ENCODE measurements at places on chromosomes 7 and 10. TPM values are rescaled to one million over a fixed set of nuclear protein-coding genes. Genes with fewer than 3 reads are reported as not detected.
A peak's percentile ranks its signal among the peaks of the same experiment; 100 is the strongest.

DNA sequence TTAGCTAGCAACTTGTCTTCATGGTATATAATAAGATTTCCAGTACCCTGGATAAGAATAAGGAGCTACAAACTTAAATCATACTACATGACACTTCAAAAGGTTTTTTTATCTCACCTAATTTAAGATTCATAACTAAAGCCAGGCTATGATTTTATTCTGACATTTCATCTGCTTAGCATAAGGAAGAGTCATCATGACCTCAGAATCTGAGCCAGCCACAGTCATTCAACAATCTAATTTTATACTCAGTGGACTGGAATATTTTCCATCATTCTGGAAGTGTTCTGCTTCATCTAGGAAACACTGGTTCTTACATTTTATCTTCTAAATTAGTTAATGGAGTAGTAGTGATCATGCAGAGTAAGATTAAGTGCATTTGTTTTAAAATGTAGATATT is 102.1 kb upstream of the KCND2 start:
- no peak overlapping the region for H3K27ac ChIP-seq
- no peak overlapping the region for H3K4me3 ChIP-seq
- H3K4me1 ChIP-seq: no peaks in the 10 kb centered on the region
- no peak for DNase-seq
- no peaks in the 10 kb centered on the region for H3K36me3 ChIP-seq

GRCh38 chr7:45622058-45622457 is 47.9 kb downstream of the ADCY1 start:
- no peaks in the 10 kb centered on the region for H3K36me3 ChIP-seq
- no peak overlapping the region for H3K27ac ChIP-seq
- no peak for DNase-seq
- no peak overlapping the region for H3K4me3 ChIP-seq
- no peaks in the 10 kb centered on the region for H3K4me1 ChIP-seq
- no peaks in the 10 kb centered on the region for H3K27me3 ChIP-seq

DNA sequence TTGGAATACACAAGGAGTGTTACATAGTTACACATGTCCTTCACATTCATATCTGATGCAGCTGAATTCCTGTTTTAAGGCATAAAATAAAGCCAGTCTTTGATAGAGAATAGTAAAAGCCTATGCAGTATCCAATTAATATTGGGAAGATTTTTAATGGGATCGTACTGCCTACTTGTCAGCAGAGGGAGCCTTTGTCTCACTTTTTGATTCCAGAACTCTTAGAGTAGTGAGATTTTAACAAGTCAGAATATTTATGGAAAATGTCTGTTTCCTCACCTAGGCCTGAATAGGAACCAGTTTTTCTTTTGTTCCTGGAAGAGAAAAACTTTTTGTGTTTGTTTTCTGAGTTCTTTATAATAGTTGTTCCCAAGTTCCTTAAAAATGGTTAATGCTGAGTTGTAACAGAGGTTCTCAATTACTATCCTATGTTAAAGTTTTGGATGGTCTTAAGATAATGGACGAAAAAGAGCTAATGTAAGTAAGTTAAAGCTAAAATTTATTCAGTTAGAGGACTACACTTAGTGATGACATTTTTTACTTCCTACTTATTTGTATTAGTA is 114.0 kb downstream of the BBS9 start:
- no peaks in the 10 kb centered on the region for H3K4me1 ChIP-seq
- peak; percentile 3 for DNase-seq
- no peaks in the 10 kb centered on the region for H3K27me3 ChIP-seq
- no peak overlapping the region for H3K4me3 ChIP-seq
- no peak overlapping the region for H3K27ac ChIP-seq

- H3K36me3 ChIP-seq: no peaks in the 10 kb centered on the region
- peaks cover 4% of the 10 kb centered on the region for H3K27me3 ChIP-seq
- DNase-seq: no peak
- H3K4me1 ChIP-seq: no peaks in the 10 kb centered on the region
- no peak overlapping the region for H3K4me3 ChIP-seq
These were observed 7.1 kb downstream of the ATOH7 start for GRCh38 chr10:68224810-68225209.

- no peak for DNase-seq
- no peaks in the 10 kb centered on the region for H3K36me3 ChIP-seq
- no peak overlapping the region for H3K4me3 ChIP-seq
- no peaks in the 10 kb centered on the region for H3K4me1 ChIP-seq
These were observed 492.5 kb downstream of the ETV1 start for GRCh38 chr7:13496976-13497375.

- H3K4me3 ChIP-seq: no peak overlapping the region
- no peaks in the 10 kb centered on the region for H3K36me3 ChIP-seq
- DNase-seq: no peak
- no peaks in the 10 kb centered on the region for H3K4me1 ChIP-seq
- H3K27me3 ChIP-seq: no peaks in the 10 kb centered on the region
These were observed 24.5 kb upstream of the ZNF488 start for GRCh38 chr10:47408606-47409005.

DNA sequence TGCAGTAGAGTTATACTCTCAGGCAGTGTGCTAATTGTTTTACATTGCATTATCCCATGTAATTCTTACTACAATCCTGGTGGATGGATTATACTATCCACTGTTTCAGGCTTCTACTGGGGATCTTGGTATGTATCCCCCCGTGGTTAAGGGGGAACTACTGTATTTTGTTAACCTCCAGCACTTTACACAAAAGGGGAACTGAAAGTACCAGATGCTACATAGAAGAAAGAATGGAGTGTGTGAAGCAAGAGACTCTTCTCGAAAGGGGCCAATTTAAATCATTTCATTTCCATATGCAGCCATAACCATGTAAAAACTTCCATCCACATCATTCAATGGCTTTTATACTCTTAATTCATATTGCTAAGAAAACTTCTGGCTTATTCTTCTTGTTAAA is 69.4 kb downstream of the C1GALT1 start:
- H3K27ac ChIP-seq: peak overlapping the region; percentile 75
- H3K27me3 ChIP-seq: no peaks in the 10 kb centered on the region
- DNase-seq: peak; percentile 88
- H3K4me3 ChIP-seq: peak overlapping the region; percentile 7
- H3K36me3 ChIP-seq: no peaks in the 10 kb centered on the region
- peaks cover 37% of the 10 kb centered on the region for H3K4me1 ChIP-seq

- H3K27me3 ChIP-seq: no peaks in the 10 kb centered on the region
- H3K27ac ChIP-seq: peak overlapping the region; percentile 16
- H3K4me3 ChIP-seq: no peak overlapping the region
- no peaks in the 10 kb centered on the region for H3K36me3 ChIP-seq
- H3K4me1 ChIP-seq: peaks cover 19% of the 10 kb centered on the region
These were observed 31.0 kb upstream of the ABCB4 start for GRCh38 chr7:87506246-87507180.

GRCh38 chr10:128526791-128527375 is 400.7 kb upstream of the MKI67 start:
- H3K27me3 ChIP-seq: no peaks in the 10 kb centered on the region
- H3K4me3 ChIP-seq: no peak overlapping the region
- no peaks in the 10 kb centered on the region for H3K36me3 ChIP-seq
- no peaks in the 10 kb centered on the region for H3K4me1 ChIP-seq

DNA sequence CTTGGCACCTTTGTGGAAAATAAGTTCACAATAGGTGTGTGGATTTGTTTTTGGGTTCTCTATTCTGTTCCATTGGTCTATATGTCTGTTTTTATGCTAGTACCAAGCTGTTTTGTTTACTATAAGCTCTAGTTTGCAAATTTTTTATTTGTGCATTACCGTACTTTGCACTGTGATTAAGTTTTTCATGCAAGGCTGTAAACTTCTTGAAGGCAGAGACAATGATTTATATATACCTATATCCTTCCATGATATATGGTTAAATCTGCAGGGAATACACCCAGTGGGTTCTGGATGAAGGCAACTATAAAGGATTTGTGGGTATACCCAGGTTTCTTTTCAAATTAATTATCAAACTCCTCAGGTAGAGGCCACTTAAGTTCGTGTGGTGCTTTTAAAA is 91.8 kb upstream of the PDLIM1 start:
- no peak overlapping the region for H3K27ac ChIP-seq
- no peaks in the 10 kb centered on the region for H3K36me3 ChIP-seq
- H3K27me3 ChIP-seq: no peaks in the 10 kb centered on the region
- DNase-seq: no peak
- no peak overlapping the region for H3K4me3 ChIP-seq
- peaks cover 3% of the 10 kb centered on the region for H3K4me1 ChIP-seq

DNA sequence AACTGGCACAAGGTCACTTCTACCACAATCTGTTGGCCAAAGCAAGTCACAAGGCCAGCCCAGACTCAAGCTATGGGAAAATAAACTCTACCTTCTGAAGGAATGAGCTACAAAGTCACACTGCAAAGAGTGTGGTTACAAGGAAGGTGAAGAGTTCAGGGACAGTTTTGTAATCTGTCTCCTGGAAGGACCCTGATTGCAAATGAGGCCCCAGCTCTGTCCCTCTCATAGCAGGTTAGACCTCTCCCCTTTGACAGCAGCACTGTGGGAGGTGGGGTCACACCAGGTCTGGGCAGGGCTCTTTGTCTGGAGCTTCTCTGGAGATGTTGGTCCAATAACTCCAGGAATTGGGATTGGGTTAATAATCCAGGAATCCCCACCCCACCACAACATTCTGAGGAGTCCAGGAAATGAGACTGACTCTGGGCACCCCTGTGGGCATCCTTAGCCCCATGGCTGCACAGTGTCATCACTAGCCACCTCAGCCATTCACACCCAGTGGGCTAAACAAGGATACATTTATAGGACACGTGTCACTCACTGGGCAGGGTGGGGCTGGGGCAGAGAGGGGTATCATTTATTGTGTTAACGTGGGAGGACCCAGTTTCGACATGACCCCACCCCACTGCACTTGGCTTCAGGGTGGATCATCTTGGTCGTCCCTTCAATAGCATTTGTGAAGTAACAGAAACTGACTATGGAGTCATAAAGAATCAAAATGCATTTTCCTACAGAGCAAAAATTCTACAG is 23.7 kb upstream of the C10orf105 start:
- H3K36me3 ChIP-seq: no peaks in the 10 kb centered on the region
- no peak for DNase-seq
- H3K27me3 ChIP-seq: no peaks in the 10 kb centered on the region
- H3K4me1 ChIP-seq: peaks cover 75% of the 10 kb centered on the region

GRCh38 chr7:139059905-139060304 is 24.1 kb upstream of the ZC3HAV1L start:
- no peaks in the 10 kb centered on the region for H3K4me1 ChIP-seq
- no peak overlapping the region for H3K4me3 ChIP-seq
- H3K27ac ChIP-seq: no peak overlapping the region

- no peaks in the 10 kb centered on the region for H3K36me3 ChIP-seq
- DNase-seq: no peak
- H3K4me3 ChIP-seq: no peak overlapping the region
- H3K4me1 ChIP-seq: peaks cover 16% of the 10 kb centered on the region
- H3K27ac ChIP-seq: no peak overlapping the region
These were observed 6.6 kb downstream of the UFSP1 start for GRCh38 chr7:100882785-100883526.

- H3K4me3 ChIP-seq: no peak overlapping the region
- no peak overlapping the region for H3K27ac ChIP-seq
- no peaks in the 10 kb centered on the region for H3K27me3 ChIP-seq
- H3K4me1 ChIP-seq: no peaks in the 10 kb centered on the region
These were observed 20.5 kb downstream of the BNIP3 start for GRCh38 chr10:131961047-131961776.

DNA sequence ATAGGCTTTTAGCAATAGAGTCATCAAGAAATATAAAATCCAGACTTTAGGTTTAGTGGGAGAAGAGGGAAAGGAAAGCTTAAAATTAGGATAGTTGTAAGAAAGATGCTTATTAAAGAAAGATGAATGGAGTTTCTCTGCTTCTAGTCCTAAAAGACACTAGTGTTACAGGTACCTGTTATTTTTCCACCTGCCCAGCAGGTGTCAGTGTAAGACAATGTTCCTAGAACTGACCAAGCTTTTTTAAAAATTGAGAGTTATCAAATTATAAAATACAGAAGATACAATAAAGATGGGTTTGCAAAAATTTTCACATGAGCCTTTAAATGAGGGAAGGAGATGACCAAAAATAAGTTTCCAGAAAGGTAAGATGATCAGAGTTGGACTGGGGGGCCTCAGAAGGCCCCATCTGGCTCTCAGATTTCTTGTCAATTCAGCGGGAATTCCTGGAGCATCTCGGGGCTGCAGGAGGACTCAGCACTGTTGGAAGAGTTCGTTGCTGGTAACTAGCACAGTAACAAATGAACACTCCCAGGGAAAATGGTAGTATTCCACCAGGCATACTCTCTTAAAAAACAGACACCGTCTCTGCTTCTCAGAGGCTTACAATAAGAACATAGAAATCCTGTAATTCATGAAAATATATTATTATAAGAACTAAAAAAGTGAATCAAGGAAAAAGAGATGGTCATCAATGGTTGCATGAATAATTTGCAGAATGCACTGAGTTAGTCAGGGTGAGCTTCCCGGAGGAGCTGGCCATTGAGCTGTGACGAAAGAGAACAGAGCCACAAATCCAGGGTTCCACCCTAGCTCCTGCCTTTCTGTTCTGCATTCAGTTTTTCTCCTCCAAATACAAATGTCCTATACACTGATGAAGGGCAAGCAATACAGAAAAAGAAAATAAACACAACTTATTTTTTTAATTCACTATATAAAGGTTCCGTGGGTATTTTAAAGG is 71.8 kb upstream of the PIK3CG start:
- DNase-seq: peak; percentile 72
- H3K27me3 ChIP-seq: no peaks in the 10 kb centered on the region
- H3K4me1 ChIP-seq: no peaks in the 10 kb centered on the region

DNA sequence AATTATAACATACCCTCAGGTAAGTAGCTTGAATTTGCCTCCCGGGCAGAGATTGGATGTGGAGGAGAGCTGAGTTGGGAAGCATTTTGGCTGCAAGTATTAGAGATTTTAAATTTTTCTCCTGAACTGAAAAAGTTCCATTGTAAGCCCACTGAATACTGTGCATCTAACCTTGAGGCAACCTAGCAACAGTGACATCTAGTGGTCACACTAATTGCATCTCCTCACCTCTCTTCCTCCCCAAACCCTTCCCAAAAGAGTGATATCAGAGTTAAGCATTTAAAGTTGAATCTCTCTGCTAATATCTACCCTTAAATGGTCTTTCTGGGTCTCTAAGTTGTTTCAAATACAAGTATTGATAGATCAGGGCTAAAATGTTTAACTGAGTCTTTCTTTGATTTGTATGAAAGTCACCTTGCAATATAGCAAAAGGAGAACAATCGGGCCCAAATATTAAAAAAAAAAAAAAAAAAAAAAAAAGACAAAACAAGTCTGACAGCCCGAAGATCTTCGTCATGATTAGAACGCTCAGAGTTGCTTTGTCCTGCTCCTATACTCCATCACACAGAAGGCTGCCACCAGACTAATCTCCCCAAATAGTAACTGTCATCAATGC is 40.4 kb upstream of the DLX5 start:
- H3K36me3 ChIP-seq: no peaks in the 10 kb centered on the region
- peak; percentile 56 for DNase-seq
- H3K27me3 ChIP-seq: no peaks in the 10 kb centered on the region
- H3K27ac ChIP-seq: no peak overlapping the region

- H3K36me3 ChIP-seq: no peaks in the 10 kb centered on the region
- H3K27ac ChIP-seq: no peak overlapping the region
- no peak overlapping the region for H3K4me3 ChIP-seq
- no peaks in the 10 kb centered on the region for H3K27me3 ChIP-seq
- no peak for DNase-seq
These were observed 196.8 kb upstream of the PDE1C start for GRCh38 chr7:32266932-32267475.

The SAMD9L gene
- total RNA-seq: 45.3 TPM

The MBL2 gene
- not detected for total RNA-seq

The SOSTDC1 gene
- not detected for total RNA-seq

The GIMAP5 gene
- 0.27 TPM for total RNA-seq

The GLUD1 gene
- 71.5 TPM for total RNA-seq

The SLC26A5 gene
- total RNA-seq: not detected

The MOGAT3 gene
- not detected for total RNA-seq

The MAP3K8 gene
- 97.0 TPM for total RNA-seq

The TLX1 gene
- total RNA-seq: not detected

The MRLN gene
- total RNA-seq: not detected

The LBX1 gene
- total RNA-seq: not detected

Measured in B cell (primary cell).